Activated CD4-positive, alpha-beta T cell treated with anti-CD3 and anti-CD28 coated beads, Interleukin-2, amount 50 U/mL, for 4 hours (primary cell): ENCODE measurements at places on chromosomes 7 and 10.

DNA sequence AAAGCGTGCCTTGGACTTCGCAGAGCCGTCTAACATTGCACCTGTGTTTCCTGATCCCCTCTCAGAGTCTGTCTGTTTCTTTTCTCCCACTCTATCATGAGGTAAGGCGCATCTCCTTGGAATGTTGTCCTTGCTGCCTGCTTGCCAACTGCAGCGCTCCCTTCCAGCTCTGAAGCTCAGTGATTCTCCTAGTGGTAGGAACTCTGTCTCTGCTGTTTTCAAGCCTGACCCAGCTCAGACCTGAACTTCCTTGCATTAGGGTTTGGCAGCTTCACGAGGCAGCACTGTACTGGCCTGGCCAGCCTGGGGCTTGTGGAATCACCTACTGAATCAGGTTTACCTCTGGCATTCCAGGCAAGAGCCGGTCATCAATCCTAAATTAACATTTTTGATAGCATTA lies 123.9 kb downstream of the CREB5 start:
- no peak for DNase-seq

DNA sequence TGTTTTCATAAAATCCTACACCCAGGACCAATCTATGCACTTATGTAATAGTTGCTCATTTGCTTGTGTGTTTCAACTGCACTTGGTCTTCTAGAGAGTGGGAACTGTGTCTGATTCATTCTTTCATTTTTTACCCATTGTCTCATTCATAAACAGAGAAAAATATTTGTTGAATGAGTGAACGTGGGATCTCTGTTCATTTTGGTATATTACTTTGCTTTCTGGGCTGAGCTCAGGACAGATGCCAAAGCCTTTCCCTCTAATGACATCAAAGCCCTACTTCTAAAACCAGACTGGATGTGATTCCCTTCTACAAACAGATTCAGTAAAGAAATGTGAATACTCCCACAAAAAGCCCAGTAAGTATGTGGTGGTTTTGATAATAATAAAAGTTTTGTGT lies 145.2 kb downstream of the ST7 start:
- DNase-seq: no peak

- no peak for DNase-seq
Measured at GRCh38 chr7:15764851-15765382, 78.4 kb upstream of the MEOX2 start.

GRCh38 chr7:79403879-79404278 lies 49.6 kb downstream of the MAGI2 start:
- DNase-seq: no peak

- DNase-seq: no peak
Measured at GRCh38 chr7:46932676-46933424, 649.1 kb downstream of the TNS3 start.

DNA sequence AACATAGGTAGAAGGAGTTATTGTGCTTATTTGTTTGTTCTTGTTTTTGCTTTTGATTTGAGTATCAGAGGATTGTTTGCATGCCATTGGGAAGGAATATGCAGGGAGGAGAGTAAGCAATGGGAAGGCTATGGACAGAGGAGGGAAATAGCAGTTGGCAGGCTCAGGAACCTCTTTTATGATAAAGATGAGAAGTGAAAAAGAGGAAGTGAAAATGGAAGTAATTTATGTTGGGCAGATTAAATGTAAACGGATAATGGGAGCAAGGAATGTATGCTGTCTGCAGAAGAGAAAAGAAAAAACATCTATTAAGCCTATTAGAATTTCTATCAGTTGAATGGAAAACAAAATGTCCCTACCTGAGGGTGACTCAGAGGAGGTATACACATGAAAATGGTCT lies 90.1 kb upstream of the NPSR1 start:
- DNase-seq: no peak

DNA sequence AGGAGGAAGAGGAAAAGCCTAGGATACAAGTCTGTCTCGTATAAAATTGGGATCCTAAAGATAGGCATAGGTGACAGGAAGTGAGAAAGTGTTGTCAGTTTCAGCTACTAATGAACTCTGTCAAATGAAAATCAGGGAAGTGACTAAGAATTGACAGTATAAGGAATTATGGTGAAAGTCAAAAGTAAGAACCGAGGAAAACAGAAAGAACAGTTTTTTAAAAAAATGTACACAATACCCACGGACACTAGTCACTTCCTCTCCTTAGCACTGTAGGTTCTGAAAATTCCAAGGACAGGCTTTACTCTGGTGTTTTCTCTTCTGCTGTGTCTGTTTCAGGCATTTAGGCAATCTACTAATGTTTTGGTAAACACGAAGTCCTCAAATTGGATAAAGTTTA lies 42.3 kb downstream of the ATAD1 start:
- no peak for DNase-seq

DNA sequence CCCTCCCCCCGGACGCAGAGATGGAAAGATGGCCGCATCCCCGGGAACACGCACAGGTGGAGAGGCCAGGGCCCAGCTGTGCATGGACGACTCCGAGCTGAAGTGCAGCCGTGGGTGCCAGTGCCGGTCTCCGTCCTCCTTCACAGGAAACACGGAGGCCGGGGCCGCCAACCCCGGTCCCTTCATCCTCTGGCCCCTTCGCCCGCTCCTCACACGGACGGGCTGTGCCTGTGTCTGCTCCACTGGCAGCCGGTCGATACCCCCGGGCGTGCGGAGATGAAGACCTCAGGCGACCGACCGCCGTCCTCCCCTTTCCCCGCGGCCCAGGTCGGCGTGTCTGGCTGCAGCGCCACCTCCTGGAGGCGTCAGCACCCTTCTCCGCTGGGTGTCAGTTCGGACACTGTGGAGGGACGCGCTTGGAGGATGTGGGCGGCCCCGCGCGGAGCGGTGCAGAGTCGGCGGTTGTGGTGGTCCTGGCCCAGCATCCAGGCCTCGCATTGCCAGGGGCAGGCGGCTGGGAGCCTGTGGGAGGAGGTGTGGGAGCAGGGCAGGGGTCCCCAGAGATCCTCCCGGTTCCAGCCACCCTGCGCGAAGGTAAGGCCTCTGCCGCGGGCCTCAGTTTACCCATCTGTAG lies 9.9 kb downstream of the ZNF511 start:
- peak; percentile 47 for DNase-seq

DNA sequence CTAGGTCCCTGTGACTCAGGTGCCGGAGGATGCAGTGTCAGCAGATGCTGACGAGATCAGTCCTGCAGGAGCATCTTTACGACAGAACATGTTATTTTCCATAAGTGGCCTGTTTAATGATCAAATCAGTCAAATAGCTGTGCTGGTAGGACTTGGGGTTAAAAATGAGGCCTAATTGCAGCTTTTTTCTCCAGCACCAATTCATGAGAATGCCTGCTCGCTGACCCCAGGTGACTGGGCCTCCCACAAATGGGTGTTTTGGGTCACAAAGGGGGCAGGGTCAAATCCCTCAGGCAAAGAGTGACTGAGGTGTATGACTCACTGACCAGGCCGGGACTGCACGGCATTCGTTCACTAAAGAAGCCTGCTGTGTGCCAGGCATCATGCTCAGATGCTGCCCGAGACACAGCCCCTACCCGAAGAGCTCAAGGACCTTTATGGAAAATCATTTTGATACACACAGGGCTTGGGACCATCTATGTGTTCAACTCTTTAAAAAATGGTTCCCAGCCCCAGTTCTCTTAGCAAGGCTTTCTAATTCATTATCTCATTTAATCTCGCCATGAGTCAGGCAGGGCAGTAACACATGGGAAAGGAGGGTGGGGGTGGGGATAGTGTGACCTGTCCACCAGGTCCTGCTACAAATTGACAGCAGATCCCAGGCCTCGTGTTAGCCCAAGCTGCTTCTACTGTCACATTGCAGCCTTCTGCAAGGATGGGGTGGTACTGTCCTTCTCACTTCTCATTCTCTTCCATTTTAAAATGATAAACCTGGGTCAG lies 21.1 kb downstream of the ZNF775 start:
- DNase-seq: no peak

- no peak for DNase-seq
Measured at GRCh38 chr7:100387695-100388094, 14.4 kb downstream of the PILRA start.

GRCh38 chr7:137135654-137136350 lies 207.7 kb downstream of the PTN start:
- no peak for DNase-seq

GRCh38 chr7:106752367-106752766 lies 91.4 kb upstream of the CCDC71L start:
- no peak for DNase-seq

GRCh38 chr7:33671531-33672262 lies 233.6 kb upstream of the BMPER start:
- no peak for DNase-seq

GRCh38 chr7:74604326-74605020 lies 53.0 kb upstream of the GTF2I start:
- DNase-seq: no peak

DNA sequence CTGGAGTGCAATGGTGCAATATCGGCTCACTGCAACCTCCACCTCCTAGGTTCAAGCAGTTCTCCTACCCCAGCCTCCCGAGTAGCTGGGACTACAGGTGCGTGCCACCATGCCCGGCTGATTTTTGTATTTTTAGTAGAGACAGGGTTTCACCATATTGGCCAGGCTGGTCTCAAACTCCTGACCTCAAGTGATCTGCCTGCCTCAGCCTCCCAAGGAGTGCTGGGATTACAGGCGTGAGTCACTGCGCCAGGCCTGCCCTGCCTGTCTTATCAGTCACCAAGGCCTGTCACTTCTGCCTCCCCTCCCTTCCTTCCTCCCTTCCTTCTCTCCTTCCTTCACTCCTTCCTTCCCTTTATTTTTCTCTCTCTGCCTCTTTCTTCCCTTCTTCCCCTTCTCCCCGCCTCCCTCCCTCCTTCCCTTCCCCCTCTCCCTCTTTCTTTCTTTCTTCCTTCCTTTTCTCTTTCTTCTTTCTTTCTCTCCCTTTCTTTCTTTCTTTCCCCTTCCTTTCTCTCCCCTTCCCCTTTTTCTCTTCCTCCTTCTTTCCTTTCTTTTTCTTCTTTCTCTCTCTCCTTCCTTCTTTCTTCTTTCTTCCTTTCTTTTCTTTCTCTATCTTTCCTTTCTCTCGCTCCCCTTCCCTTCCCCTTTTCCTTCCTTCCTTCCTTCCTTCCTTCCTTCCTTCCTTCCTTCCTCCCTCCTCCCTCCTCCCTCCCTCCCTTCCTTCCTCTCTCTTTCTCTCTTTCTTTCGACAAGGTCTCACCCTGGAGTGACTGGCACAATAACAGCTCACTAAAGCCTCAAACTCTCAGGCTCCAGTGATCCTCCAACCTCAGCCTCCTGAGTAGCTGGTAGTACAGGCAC lies 3.1 kb upstream of the ST7 start:
- no peak for DNase-seq

DNA sequence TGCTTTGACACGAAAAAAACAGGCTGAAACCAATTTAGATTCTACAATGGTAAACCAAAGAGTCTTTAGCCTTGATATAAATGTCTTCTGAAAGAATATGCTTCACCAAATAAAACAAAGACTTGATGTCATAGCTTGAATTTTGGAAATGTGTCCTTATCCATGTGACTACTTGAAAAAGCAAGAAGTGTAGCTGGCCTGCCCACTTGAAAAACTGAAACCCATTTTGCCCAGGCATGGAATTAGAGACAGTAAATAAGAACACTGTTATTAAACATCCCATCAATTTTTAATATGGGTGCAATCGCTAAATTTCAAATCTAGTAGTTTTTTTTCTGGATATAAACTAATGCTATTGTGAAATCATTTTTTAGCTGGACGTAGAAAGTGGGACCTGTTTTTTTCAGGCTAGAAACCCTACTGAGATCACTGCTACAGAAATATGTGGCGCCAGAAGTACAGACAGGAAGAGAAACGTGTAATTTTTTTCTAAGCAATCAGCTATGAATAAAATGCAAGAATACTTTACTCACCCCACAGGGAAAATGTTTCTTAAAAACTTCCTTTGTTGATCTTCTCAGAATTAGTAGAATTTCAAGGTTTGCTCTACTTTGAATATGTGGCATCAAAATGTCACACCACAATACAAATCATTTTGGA lies 56.7 kb downstream of the PIP4K2A start:
- no peak for DNase-seq

GRCh38 chr10:89431977-89432376 lies 17.6 kb downstream of the IFIT5 start:
- no peak for DNase-seq

GRCh38 chr7:67637023-67637358 lies 640.4 kb downstream of the TYW1 start:
- no peak for DNase-seq

DNA sequence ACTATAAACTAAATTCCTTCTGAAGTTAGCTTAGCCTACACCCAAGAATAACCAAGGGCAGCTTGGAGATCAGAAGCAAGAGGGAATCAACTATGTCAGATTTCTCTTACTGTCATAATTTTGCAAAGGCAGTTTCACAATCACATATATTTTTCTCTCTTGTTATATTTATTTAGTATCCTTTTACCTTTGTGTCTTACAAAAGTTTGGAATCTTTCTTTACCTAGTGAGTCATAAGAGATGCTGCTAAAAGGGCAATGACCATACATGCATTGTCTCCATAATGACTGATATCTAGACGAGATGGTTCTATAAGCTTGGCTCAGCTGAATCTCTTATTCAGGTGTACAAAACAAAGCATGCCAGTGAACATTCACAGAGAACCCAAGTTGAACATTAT lies 61.1 kb downstream of the PPP1R17 start:
- no peak for DNase-seq

- no peak for DNase-seq
Measured at GRCh38 chr7:142452791-142453190, 194.9 kb upstream of the PRSS58 start.

DNA sequence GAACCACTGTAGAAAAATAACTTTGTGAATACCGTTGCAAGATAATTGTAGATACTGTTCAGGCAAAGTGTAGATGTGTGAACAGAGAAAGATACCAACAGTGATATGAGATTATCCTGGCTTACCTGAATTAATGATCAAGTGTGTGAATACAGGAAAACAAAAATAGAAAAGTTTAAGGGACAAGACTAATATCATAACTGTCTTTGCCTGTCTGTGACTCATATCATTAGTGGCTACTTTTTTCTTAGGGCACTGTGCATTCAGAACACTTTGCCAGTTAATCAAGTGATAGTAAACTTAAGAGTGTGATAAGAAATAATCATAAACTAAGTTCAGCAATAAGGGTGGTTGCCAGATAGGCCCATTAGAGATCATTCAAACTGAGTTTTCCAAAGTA lies 323.0 kb upstream of the LRGUK start:
- DNase-seq: no peak

- DNase-seq: no peak
Measured at GRCh38 chr10:118565301-118566075, 30.0 kb downstream of the PRLHR start.

DNA sequence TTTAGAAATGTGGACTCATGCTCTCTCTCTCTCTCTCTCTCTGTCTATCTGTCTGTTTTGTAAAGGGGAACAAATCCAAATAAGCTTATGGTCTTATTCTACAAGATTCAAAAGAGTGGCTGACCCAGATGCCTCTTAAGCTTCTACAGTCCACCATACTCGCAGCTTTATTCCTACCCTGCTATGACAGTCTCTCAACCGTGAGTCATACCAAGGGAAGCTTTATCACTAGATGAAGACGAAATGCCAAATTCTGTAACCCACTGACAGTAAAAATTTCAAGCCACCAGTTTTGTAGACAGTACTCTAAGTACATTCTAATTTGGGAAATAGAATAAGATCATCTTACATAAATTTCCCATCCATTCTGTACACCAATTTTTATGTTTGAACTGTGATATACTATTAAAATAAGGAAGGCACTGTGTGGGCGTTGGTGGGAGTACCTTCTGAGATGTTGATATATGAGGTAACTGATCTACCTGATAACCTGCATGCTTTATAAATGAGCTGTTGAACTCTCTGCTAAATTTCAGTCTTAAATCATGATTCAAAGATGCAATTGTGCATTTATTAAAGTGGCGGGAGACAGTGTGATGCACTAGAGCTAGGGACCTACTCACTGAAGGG lies 153.2 kb downstream of the KLF6 start:
- DNase-seq: no peak

GRCh38 chr10:88110822-88111221 lies 247.4 kb downstream of the PTEN start:
- DNase-seq: no peak
